ENCODE measurements at places on chromosomes 4 and X. TPM values are rescaled to one million over a fixed set of nuclear protein-coding genes. Genes with fewer than 3 reads are reported as not detected.

The MAOB gene
- total RNA-seq: 0.14 TPM

The FANCB gene
- total RNA-seq: 3.6 TPM

The XPNPEP2 gene
- total RNA-seq: not detected

The AREG gene
- total RNA-seq: 26.5 TPM

The FAM193A gene
- 8.8 TPM for total RNA-seq

The MAGEE2 gene
- total RNA-seq: not detected

The IL2RG gene
- total RNA-seq: not detected

The EGF gene
- total RNA-seq: 0.25 TPM

The CFP gene
- 0.17 TPM for total RNA-seq

The REST gene
- total RNA-seq: 12.0 TPM

The PGAM4 gene
- total RNA-seq: 0.21 TPM

The RHOXF2B gene
- total RNA-seq: not detected

The DCLK2 gene
- total RNA-seq: 8.6 TPM

The PDCL2 gene
- not detected for total RNA-seq

The NAP1L5 gene
- 2.4 TPM for total RNA-seq
